ENCODE measurements at places on chromosomes 12 and 14.
A peak's percentile ranks its signal among the peaks of the same experiment; 100 is the strongest.

GRCh38 chr14:46482200-46482599 is 169.4 kb downstream of the RPL10L start:
- DNase-seq: no peak

DNA sequence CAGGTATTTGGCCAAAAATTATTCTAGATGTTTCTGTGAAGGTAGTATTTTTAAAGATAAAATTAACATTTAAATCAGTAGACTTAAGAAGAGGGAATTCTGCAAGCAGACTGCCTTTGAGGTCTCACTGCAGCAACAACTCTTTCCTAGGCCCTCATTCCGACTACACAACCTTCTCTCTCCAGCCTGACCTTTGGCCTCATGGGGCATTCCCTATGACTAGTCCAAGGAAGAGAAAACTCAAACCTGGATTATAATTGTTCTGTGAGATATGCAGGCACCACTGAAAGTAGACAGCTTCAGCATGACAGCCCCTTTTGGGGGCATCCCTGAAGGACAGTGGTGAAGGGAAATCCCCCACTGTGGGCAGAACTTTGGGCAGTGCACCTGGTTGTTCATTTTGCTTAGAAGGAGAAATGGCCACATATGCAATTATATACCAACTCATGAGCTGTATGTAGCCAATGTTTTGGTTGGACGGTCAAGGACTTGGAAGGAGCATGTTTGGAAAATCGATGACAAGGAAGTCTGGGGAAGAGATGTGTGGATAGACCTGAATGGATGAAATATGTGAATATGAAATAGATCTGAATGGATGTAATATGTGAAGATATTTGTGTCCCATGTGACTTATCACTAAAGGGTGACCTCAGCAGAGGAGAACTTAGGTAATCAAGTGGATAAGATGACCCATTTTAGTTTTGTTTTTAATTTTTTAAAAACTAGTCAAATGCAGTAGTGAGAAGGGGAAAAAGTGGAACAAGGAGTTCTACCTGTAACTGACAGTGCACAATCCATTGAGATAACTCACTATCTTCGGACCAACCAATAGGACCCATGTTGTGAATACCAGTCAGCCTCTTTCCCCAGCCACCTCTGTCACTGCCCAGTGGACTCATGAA is 233.3 kb upstream of the FOXN3 start:
- no peak for DNase-seq

DNA sequence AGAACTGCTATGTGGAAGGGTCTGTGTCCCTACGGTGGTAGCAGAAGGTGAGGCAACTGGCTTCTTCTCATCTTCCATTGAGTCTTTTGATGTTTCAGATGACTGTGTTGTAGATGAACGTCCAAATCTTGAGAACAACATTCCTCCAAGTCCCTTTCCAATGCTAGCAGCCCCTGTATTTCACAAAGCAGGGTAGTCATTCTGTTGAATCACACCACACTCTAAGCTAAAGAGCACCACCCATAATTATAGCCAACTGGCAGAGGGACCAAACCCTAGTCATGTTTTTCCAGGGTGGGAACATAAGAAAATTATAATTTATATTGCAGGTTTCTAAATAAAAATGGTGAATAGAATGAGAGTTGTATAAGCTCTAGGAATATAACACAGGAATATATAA is 98.7 kb downstream of the DDHD1 start:
- DNase-seq: peak; percentile 66

DNA sequence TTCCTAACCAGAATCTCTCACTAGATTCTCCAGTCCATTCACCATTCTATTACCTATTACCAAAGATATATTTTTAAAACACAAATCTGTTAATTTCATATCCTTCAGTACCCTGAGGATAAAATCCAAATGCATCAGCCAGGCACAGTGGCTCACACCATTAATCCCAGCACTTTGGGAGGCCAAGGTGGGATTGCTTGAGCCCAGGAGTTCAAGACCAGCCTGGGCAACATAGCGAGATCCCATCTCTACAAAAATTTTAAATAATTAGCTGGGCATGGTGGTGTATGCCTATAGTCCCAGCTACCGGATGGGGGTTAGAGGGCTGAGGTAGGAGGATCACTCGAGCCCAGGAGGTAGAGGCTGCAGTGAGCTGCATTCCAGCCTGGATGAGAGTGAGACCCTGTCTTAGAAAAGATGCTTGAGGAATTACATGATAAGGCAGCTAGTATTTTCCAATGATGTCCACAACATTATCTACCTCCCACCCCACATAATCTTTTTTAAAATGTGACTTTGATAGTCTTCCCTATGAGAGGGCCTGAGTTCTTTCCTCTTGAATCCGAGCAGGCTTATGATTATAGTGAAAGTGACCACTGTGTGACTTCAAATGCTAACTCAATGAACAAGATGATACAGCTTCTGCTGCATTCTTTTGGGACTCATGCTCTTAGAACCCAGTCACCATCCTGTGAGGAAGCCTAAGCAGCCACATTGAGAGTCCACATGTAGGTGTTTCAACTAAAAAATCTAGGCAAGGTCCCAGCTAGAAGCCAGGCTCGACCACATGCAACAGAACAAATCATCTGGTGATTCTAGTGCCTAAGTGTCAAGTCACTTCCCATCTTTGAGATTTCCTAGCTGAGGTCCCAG is 18.0 kb downstream of the HECTD1 start:
- peak; percentile 14 for DNase-seq

DNA sequence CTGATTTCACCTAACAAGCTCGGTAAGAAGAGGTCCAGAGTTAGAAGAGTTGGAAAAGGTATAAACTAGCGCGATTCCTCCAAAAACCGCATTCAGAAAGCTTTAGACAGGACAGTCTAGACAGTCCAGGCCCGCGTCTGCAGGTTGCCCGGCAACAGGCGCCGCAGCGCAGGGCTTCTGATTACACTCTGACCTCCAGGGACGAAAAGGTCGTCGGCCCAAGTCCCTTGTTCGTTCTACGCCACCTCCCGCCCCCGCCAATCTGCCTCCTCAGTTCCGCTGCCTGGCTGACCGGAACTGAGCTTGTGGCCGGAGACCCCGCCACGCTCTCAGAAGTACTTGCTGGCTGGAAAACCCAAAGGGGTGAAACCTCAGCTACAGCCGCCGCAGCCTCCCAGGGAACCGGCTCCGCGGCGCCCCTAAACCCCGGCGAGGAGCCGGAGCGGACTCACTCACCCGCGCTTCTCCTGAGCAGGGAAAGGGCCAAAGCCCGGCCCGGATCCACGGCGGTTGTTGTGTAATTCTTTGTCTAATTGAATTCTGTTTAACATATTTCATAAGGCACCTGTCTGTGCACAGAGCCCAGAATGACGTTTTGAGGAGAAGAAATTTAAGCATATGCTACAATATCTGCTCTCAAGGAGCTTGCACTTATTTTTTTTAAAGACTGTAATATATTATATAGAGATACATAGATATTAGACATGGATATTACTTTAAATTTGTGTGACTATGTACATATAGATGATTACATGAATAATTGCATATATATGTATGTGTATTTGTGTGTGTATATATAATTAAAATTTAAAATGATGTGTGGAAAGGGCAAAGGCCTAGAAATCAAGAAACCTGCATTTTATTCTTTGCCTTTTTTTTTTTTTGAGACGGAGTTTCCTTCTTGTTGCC is at the start of gene CAPS2:
TSS of gene CAPS2 (minus strand) at position 407 of the 909 bp plus-strand sequence. CDS start 3,826 bp downstream, outside the sequence.
- peak; percentile 86 for DNase-seq

DNA sequence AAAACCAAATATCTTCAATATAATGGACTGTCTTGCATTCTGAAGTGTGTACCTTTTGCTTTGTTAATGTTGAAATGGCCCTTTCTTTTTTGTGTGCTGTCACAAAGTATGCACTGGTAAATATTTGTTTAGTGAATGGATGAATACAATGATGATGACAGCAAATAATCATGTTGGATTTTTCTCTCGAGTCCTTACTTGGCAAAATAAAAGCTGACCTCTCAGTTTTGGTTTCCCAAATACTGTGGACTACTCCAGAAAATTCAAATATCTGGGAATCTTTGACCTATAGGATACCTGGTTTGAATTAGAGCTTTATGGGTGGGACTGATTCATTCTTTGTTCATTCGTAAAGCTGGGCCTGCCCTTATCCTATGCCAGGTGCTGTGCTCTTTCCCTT is 5.5 kb downstream of the UBE3B start:
- DNase-seq: no peak

- DNase-seq: peak; percentile 15
Measured at GRCh38 chr12:89252284-89252683, 100.0 kb downstream of the DUSP6 start.

DNA sequence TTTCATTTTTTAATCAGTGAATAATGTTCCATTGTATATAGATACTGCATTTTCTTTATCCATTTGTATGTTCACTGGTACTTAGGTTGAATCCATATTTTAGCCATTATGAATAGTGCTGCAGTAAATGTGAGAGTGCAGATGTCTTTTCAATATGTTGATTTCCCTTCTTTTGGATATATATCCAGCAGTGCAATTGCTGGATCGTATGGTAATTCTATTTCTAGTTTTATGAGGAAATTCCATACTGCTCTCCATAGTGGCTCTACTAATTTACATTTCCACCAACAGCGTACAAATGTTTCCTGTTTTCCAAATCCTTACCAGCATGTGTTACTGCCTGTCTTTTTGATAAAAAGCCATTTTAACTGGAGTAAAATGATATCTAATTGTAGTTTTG is 288.5 kb upstream of the GARIN2 start:
- no peak for DNase-seq

GRCh38 chr14:29800961-29801360 is 126.7 kb downstream of the PRKD1 start:
- no peak for DNase-seq

DNA sequence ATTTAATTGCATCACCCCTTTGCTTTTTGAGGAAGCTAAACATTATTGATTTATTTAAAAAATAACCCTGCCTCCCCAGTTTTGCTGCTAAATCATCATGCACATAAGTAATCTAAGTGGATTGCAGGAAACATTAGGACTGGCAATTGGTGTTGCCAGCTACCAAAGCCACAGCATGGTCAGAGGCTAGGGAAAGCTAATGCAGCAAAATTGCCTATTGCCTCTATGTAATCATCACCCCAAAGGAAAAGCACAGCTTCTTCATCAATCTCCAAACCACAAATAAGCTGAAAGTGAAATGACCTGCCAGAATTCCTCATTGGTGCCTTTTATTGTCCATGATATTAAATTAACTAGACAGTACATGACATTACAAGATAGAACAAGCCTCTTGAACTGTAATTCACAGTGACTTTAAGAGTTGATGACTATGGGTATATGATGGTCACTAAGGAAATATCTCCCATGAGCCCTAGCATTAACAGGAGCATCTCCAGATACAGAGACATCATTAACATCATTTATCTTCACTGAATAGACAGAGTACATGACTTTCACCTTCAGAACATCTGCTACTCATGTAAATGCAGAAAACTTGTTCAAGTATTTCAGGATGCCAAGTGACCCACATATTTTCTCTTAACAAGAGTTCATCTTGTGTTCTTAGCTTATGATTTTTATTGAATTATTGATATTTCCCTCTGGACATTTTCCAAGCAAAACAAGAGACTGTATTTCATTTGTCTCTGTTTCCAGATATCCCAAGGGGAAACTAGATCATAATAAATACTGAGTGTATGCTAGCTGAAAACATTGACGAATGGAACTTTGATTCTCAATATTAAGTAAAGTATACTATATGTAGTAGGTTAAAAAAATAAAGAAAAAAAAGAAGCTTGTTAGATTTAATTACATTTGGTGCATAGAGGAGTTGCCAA is 29.4 kb downstream of the PTPRR start:
- DNase-seq: no peak

GRCh38 chr12:94277426-94278000 is 129.1 kb downstream of the PLXNC1 start:
- DNase-seq: no peak

GRCh38 chr14:68849416-68849815 is 56.5 kb upstream of the ZFP36L1 start:
- no peak for DNase-seq

DNA sequence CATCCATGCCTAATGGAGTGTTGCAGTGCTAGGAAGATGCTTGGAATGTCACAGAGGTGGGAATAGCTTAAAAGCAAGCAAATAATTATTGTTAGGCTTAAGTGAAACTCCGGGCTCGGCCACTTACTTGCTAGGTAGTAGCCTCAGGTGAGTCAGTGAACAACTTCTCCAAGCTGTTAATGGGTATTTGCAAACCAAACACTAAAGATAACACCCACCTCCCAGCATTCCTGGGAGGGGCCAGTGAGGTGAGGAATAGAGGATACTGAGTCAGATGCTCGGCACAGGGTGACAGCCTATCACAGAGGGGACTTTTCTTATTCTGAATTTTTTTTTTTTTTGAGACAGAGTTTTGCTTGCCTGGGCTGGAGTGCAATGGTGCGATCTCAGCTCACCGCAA is 151.2 kb upstream of the RFLNA start:
- no peak for DNase-seq

GRCh38 chr12:110281549-110282299 is 677 bp downstream of the ATP2A2 start:
- DNase-seq: peak; percentile 67

GRCh38 chr12:70110085-70110484 is 133.1 kb upstream of the CNOT2 start:
- no peak for DNase-seq

DNA sequence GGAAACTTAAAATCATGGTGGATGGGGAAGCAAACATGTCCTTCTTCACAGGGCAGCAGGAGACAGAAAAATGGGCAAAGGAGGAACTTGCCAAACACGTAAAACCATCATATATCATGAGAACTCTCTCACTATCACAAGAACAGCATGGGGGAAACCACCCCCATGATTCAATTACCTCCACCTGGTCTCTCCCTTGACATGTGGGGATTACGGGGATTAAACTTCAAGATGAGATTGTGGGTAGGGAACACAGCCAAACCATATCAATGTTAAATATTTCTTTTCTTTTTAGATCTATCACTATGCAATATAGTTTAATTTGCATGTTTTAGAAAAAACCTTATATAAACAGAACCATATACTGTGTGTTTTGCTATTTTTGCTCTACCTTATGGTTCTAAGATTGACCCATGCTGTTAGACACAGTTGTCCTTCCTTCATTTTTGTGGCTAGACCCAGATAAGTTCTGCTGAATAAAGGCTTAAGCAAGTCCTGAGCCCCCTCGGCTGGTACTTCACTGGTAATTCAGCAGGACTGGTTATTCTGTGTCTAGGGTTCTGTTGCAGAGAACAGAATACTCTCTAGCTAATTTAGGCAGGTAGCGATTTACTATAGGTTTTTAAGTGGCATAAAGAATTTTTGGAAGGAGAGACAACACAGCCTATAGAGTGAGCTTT is 253.7 kb upstream of the HMGA2 start:
- DNase-seq: no peak

GRCh38 chr14:24389226-24389848 is 9.5 kb upstream of the NYNRIN start:
- peak; percentile 70 for DNase-seq

DNA sequence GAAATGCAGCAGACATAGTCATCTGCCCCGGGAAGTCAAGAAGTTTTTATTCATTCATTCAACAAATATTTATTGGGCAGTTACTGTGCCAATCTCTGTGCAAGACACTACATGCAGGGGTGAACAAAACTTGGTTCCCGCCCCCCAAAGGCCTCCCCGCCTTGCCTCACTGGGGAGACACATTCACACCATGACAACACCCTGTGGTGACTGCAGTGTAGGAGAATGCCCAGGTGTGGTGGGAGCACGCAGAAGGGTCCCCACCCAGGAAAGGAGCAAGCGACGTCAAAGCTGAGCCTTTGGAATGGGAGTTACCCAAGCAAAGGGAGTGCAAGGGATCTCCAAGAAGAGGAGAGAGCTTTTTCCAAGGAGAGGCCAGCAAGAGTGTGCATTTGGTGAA is 1.6 kb upstream of the AQP6 start:
- no peak for DNase-seq
